ENCODE measurements at places on chromosomes 2 and 18.

DNA sequence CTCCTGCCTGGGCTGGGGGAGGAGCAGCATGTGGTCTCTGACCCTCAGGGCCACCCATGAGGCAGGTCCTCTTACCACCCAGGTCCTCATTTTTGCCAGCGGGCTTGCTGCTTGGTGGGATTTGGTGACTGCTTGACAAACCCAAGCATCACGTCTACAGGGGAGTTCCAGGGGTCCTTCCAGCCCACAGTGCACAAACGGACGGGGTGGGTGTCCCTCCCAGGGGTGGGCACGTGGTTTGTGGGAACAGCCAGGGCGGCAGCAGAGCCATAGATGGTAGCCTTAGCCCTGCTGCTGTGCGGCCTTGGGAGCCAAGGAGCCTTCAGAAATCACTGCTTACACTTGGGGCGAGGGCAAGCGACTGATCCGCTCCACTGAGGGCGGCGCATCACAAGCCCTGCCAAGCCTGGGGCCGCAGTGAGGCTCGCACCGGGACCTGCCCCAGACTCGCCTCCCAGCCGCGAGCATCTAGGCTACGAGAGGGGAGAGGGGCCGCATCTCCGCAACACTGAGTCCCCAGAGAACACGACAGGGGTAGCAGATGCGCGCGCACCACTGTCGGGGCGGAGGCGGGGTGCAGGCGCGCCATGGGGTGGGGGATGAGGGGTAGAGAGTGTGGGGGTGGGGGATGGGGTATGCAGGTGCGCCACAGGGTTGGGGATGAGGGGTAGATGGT lies 36.9 kb downstream of the SNED1 start:
- DNase-seq: no peak

DNA sequence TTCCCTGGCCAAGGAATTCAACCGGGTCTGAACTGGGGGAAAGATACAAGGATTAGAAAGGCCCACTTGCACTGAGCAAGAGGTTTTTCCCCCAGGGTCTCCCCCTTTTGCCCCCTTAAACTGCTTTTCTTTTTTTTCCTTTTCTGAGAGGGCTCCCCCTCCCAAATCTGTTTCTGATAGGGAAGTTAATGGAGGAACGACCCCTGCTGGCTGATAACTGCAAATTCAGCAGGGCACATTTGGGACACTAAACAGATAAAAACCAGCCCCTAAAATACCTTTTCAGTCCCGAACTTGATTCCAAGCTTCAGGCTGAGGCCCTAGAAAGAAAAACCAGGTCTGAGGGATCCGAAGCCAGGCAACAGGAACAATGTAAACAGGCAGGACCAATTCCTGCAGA lies 1012.4 kb upstream of the CRIM1 start:
- no peak for DNase-seq

- no peak for DNase-seq
Measured at GRCh38 chr2:149924549-149925213, 337.1 kb upstream of the MMADHC start.

DNA sequence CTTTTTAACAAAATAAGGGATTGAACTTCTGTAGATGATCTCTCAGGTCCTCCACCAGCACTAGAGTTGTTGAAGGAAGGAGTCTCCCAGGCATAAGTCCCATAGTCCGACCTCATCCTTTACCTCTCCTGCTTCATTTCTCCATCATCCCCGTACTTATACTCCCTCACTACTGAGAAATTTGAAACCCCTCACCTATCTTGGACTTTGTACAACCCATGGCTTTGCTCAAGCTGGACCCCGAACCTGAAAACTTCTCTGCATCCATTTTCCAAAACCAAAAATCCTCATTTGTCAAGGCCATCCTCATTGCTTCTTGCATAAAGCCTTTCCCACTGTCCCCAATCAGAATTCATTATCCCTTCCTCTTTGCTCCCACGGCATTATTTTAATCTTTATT lies 482 bp upstream of the NHEJ1 start:
- no peak for DNase-seq

- no peak for DNase-seq
Measured at GRCh38 chr18:1585881-1586488, 681.3 kb downstream of the ADCYAP1 start.

GRCh38 chr2:117199511-117199910 lies 615.0 kb upstream of the DDX18 start:
- DNase-seq: no peak

DNA sequence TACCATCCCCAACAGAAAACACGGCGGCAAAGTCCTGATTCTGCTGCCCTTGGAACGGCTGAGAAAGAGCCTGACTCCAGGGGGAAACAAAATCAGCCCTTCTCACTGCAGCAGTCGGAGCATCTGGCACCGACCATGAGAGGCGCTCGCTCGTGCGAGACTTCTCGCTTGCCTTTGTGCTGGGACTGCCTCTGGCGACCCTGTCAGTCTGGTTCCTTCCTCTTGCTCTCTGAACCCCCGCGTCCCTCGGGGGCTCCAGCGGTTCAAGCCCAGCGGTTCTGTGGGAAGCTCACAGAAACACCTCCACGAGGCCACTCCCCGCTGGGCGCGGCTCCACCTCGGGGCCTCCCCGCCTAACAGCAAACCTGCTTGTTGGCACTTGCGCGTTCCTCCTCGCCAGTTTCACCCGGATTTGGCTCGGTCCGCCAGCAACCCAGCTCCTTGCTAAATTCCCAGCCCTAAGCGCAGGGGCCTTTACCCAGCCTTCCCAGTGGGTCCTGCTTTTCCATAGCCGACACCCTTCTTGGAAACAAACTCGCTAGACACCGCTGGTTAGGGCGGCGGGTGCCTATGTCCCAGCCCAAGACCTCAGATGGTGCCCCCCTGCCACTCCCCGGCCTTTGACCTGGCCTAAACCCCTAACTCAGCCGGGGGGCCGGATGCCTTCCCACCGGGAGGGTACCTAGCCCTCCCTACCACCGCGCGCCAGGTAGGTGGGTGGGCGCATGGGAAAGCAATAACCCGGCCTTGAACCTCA lies 2.2 kb downstream of the RND3 start:
- peak; percentile 87 for DNase-seq

DNA sequence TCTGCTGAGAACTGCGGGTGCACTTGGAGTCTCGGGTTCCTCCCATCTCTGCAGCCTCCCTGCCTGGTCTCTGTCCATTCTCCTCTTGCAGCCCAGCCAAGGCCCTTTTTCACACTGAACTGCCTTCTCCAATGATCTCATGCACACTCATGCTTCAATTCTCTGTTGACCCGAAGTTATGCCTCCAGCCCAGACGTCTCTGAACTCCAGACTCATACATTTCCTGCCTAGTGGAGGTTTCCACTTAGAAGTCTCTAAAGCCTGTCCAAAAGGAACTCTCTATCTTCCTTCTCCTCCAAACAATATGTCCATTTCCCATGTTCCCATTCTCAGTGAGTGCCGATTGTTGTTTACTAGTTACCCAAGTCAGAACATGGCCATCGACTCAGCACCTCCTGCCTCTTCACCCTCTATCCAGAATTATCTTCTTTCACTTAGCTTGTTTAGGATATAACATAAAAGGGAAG lies 155.2 kb downstream of the IRS1 start:
- DNase-seq: peak; percentile 56

DNA sequence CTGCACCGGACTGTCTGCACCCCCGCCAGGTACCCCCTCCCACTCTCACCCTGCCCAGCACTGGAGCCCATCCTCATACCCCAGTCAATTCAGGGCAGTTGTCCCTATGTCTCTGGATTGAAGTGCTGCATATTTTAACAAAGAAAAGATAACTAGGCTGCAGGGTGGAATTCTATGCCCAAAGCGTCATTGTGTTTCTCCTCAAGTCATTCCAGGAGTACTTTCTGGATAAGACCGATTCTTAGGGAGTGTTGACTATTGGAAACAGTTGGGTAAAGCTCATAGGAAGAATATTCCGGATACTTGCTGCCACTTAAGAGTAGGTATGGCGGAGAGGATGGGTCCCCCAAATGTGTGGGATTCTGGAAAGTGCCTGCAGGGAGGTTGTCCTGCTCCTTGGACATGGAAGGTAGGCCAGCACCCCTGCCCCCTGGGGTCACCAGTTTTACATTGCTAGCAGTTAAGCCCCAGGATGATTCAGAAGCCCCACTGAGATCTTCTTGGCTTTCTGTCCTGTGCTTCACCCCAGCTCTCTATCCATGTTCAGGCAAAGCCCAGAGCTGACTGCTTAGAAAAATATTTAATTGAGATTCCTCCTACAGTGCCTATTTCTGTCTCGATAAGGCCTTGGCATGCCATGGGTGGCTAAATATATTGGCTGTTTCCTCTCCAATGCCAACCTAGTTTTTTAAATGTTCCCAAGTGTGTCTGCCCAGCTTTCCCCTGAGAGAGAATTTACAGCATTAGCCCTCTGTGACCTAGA lies 48.2 kb downstream of the RPL37A start:
- no peak for DNase-seq

DNA sequence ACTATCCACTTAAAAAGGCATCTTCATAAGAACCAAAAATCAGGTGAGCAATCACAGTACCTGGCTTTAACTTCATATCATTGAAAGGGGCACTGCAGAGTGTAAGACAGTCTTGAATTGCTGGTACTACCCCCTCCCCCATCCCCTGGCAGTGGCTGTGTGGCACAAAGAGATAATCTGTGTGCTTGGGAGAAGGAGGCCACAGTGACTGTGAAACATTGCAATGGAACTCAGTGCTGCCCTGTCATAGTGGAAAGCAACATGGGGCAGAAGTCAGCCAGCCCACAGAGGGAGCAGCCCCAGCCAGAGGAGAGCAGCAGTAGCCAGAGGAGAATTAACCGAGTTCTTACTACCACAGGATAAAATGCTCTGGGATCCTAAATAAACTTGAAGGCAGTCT lies 45.3 kb upstream of the UGP2 start:
- no peak for DNase-seq

DNA sequence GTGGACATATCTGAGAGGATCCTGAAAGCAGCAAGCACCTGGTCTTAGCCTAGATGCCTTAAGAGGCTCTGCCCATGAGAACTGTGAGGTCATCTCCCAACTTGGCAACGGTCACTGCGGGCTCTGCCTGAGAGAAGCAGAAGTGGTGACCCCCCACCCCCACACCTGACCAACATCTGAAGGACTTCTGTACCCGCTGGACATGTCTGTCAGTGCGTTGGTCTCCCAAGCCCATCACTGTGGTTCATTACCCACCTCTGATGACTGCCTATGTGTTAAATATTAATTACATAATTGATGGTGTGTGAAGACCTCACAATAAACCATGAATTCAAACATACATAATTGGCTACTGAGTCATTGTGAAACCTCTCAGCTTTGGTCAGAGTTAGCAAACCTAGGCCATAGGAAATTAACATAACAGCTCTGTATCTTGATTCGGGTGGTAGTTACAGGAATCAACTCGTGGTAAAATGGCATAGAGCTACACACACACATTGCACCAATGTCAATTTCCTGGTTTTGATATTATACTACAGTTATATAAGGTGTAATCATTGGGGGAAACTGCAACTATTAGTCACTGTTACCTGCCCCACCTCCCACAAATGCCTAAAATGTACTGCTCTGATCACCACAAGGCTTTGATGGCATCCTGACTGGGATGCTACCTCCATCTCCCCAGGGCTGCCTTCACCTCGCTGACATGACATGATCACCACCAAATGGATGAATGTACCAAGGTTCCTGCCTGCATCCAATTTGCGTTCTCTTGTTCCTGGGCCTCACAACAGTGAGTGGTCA lies 4.3 kb upstream of the GALNT1 start:
- DNase-seq: no peak

DNA sequence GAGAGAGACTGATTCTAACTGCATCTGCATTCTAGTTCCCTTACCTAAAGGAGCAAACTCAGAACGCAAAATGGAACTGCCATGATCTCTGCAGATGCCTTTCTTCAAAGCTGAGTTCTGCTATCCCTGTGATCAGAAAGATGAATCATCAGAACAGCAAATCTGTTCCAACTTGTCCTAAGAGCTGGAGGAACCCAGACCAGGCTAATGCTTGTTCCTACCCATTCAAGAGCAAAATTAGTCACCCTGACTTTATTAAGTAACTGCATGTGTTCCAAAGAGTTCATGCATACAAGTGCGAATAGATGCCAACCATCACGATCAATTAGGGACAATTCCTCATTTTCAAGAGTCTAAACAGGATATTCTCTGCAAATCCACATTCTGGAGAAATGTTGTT lies 46.5 kb downstream of the MBP start:
- no peak for DNase-seq

DNA sequence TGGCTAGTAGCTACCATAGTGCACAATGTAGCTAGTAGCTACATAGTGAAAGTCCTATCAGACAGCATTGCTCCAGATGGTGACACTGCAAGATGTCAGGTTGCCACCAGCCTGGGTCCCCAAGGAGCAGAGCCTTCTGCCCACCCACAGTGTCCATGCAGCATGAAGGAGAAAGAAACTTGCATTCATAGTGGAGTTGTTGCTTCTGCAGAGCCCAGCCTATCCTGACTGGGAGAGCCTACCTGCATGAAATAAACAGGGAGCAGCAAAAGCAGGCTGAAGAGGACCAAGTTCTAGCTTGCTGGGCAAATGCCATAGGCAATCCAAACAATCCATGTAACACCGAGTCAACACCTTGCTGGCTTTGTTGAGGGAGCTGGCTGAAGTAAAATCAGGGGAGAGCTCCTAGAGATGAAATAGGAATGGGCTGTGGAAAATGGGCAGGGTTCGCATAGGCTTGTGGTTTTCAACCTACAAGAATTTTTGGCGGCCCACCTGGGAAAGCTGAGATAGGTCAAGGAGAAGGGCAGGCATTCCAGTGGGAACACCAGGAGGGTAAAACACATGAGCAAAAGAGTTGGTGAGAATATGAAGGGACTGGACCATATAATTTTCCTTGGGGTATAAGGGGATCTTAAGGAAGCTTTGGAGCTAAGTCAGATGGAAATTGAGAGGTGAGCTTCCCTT lies 195.8 kb downstream of the CYP26B1 start:
- DNase-seq: no peak

GRCh38 chr18:6132751-6133368 lies 237.5 kb upstream of the TMEM200C start:
- no peak for DNase-seq

All from femur (tissue), 1 donor.